ENCODE measurements at places on chromosomes 12 and 14. TPM values are rescaled to one million over a fixed set of nuclear protein-coding genes. Genes with fewer than 3 reads are reported as not detected.

Gene ABCB9
- total RNA-seq: 11.2 TPM

Gene IAPP
- not detected for total RNA-seq

Gene TMEM179
- total RNA-seq: 0.32 TPM

Gene NGB
- not detected for total RNA-seq

Gene PZP
- not detected for total RNA-seq

Gene FOXM1
- total RNA-seq: 90.9 TPM

Gene HSPB8
- 21.9 TPM for total RNA-seq

Gene GPR84
- total RNA-seq: not detected

Gene FGF6
- total RNA-seq: not detected

Gene ANO4
- total RNA-seq: 0.20 TPM

Gene APOF
- not detected for total RNA-seq

Gene PLEKHG7
- total RNA-seq: not detected

Gene CCDC175
- total RNA-seq: not detected

Gene CACNA2D4
- not detected for total RNA-seq

Gene TSPAN11
- total RNA-seq: 0.11 TPM

Gene ALDH1L2
- 3.5 TPM for total RNA-seq

Gene SERPINA3
- 13.2 TPM for total RNA-seq

Gene IL22
- total RNA-seq: not detected

Gene TRHDE
- total RNA-seq: 0.14 TPM

Gene POLE2
- total RNA-seq: 14.0 TPM

Gene IL23A
- total RNA-seq: 0.34 TPM

Gene GYS2
- not detected for total RNA-seq

Gene IGF1
- total RNA-seq: not detected

Gene TEX22
- total RNA-seq: 0.10 TPM

Gene CCDC60
- total RNA-seq: not detected

Gene LRP1
- total RNA-seq: 15.9 TPM

Gene MDM1
- total RNA-seq: 6.3 TPM

Gene SOAT2
- total RNA-seq: 0.30 TPM

Gene C12orf50
- total RNA-seq: not detected

Gene NUBPL
- total RNA-seq: 8.2 TPM

Gene KLRC4
- total RNA-seq: not detected

Gene GPRC5D
- total RNA-seq: not detected

Gene DCN
- total RNA-seq: 0.22 TPM

Gene ST8SIA1
- total RNA-seq: not detected

Gene MANSC4
- total RNA-seq: not detected

Gene SERPINA12
- total RNA-seq: not detected

Gene OR4K14
- not detected for total RNA-seq

Gene KRT3
- 0.06 TPM for total RNA-seq

Gene SERPINA9
- total RNA-seq: not detected

Gene PTPN6
- 13.5 TPM for total RNA-seq

Gene ACOT6
- total RNA-seq: not detected

Gene KRT5
- 0.62 TPM for total RNA-seq

Gene FAM222A
- 4.6 TPM for total RNA-seq

Gene SLC10A1
- total RNA-seq: not detected

Gene RIPK3
- not detected for total RNA-seq

Gene GDF11
- total RNA-seq: 2.9 TPM

Gene TBC1D30
- total RNA-seq: 0.81 TPM

Gene SLC39A5
- 0.05 TPM for total RNA-seq

Gene SLC17A8
- 0.06 TPM for total RNA-seq

Gene LRTM2
- total RNA-seq: not detected

Gene POTEG
- not detected for total RNA-seq

Gene SLCO1B1
- total RNA-seq: 0.28 TPM

Gene MMP17
- total RNA-seq: 11.3 TPM

Gene OR11H6
- total RNA-seq: not detected

Gene FGD6
- total RNA-seq: 12.1 TPM

Measured in A549 treated with AZD2906 at 1 μM for 4 hours (cell line).